H54 (cell line): ENCODE measurements at places on chromosomes 2 and 18.

DNA sequence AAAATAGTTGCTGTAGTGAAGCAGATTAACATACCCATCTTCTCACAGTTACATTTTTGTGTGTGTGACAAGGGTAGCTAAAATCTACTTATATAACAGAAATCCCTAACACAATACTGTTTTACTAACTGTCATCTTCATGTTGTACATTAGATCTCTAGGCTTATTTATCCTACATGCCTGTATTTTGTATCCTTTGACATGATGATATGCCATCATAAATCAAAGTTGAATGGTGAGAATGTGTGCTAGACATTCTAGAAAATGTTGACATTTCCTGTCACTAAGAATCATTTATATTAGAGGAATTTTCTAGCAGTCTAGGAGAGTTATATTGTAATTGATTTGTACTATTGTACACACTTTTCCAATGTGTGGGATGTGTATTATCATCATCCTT lies 21.5 kb upstream of the CALCRL start:
- no peak for DNase-seq

DNA sequence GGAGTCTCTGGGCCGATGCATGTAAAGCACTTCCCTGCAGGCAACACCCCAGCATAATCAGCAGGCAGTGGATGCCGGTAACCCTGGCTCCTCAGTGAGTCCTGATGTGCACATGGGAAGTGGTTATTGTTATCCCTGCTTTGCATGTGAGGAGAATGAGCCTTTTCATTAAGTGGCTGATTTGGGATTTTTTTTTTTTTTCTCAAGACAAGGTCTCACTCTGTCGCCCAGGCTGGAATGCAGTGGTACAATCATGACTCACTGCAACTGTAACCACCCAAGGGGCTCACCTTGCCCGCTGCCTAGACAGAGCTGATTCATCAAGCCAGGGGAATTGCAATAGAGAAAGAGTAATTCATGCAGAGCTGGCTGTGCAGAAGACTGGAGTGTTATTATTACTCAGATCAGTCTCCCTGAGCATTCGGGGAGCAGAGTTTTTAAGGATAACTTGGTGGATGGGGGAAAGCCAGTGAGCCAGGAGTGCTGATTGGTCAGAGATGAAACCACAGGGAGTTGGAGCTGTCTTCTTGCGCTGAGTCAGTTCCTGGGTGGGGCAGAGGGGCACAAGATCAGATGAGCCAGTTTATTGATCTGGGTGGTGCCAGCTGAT lies 95.4 kb downstream of the SOCS6 start:
- no peak for DNase-seq

GRCh38 chr2:119508756-119509155 lies 15.5 kb downstream of the SCTR start:
- DNase-seq: no peak

DNA sequence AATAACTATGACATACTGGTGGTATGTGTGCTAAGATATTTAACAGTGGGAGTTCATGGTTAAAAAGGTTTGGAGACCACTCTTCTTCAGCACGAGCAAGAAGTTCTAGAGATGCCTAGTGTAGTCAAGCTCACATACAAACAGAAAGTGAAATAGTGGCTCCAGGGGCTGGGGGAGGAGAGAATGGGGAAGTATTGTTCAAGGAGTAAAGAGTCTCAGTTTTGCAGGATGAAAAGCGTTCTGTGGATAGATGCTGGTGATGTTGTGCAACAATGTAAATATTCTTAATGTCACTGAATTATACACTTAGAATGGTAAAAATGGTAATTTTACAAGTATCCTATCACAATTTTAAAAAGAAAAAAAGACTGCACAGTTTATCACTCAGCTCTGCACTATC lies 29.0 kb upstream of the EPAS1 start:
- DNase-seq: no peak

DNA sequence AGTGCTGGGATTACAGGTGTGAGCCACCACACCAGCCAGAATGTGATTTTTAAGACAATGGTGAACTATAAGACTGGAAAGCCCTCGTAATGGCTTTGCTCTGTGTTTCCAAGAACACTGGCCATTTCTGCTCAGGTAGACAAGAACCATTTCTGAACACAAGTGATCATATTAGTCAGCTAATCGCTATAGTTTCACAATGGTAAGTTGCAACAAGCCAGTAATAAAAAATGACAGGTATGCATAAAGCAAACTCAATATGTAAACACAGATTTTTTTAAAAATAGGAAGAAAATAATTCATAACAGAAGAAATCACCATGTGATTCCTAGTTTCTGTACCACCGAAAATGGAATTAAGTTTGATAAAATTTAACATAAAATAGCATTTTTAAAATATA lies 166.5 kb downstream of the THADA start:
- DNase-seq: no peak

- DNase-seq: no peak
These were observed 52.3 kb upstream of the ZNF516 start for GRCh38 chr18:76547296-76547695.

DNA sequence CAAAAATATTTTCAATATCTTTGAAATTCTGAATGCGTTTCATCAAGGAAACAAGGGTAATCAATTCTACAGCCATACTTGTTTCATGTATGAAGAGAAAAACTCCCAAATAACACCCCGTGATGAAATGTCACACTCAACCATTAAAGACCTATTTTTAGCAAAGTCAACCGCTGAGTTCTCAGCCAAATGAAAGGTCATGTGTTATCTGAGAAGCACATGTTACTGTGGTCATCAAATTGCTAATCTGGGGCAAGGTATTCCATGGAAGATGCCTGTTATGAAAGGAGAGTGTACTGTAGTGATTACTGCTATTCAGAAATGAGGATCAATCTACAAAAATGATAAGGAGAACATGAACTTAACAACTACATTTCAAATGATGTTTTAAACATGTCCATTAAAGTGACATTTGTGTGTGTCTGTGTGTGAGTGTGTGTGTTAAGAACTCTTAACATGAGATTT lies 126.7 kb downstream of the BCL2 start:
- DNase-seq: no peak

GRCh38 chr2:236830926-236831325 lies 254.8 kb upstream of the COPS8 start:
- DNase-seq: no peak

GRCh38 chr2:42025151-42025582 lies 22.7 kb upstream of the PKDCC start:
- DNase-seq: no peak

GRCh38 chr2:38615237-38615636 lies 12.5 kb upstream of the HNRNPLL start:
- no peak for DNase-seq

- no peak for DNase-seq
These were observed 6.6 kb upstream of the MTHFD2 start for GRCh38 chr2:74191596-74192380.

DNA sequence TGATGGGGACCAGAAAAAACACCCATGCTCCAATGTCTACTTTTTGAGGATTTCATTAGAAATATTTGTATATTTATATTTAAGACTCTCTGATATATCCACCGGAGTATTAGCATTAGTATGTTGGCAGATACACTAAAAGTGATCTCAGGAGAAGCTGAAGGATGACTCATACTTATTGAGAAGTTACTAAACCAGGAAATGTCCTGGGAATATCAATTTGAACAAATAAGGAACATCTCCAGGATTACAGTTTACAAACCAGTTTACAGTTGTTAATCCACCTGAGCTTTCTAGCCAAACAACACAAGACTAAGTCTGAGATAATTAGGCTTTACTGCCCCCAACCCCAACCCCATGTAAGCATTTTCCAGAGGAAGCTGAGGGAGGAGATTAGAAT lies 16.1 kb upstream of the DPP4 start:
- no peak for DNase-seq

DNA sequence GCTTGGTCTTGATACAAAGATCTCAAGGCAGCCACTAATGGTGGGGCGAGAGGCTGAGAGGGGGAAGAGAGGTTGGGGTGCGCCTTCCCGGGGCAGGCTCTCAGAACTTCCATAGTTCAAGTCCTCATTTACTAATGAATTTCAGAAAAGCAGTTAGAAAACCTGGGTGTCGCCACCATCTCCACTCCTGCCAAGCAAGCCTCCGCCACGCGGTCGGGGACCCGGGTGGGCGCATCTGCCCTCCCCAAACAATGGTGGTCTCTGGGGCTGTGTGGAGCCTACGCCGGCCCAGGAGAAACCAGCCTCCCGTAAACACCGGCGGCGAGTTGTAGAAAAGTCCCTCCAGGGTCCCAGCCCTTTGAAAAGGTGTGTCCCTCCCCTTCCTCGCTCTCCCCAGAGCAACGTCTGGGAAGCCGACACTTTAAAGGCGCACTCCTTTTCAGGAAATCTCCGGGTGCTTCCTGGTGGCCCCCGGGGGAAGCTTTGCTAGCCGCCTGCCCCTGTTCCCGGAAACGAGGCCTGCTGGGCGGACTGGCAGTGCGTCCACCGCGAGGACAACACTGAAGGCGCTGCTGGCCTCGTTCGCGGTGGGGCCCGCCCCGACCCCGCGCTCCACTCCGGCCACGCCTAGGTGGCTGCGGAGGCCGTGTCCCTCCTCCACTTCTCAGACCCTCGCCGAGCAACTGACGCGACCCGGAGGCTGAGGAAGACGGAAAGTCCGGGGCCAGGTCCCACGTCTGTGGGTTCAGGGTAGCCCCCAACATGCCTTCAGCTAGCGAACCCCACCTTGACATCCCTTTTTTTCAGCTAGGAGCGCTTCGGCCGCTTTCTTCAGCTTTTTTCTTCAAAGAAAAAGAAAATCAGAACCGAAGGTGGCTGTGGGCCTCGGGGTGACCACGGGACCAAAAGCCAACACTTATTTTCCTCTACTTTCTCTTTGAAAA lies 16.8 kb downstream of the EVX2 start:
- no peak for DNase-seq

DNA sequence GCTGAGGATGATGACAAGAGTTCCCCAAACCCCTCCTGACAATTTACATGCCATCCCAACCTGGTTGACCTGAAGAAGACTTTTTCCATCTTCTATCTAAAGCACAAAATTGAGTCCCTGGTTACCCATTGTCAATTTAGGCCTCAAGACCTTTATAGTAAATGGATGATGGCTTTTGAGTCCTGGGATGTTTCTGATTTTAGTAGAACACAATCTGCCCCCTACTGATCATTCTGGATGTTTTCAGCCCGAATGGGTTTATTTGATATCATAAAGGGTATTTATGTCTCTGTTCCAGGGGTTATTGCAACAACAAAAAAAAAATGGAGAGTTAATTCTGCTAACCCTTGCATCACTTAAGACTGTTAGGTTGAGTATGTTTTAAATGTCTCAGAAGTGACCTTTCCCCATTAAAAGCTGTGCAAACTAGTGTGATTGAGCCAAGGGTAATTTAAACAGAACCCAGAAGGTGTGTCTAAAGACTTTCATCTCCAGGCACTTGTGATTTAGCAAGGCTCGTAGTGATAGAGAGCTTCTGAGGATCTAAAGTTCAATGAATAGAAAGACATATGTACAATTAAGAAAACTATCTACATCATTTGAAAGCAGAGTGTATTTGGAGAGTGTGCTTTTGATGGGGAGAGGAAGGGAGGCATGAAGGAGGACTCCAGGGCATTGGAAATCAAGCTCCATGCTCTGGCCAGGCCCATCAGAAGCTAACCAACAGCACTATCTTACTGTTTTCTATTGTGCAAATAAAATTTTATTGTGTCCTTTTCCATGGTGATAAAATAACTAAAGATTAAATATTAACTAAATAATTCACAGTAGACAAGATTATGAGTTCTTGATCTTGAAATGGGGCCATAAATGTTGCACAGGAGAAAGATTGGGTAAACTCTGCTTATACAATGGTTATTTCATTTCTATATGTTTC lies 96.6 kb upstream of the NOSTRIN start:
- no peak for DNase-seq
